ENCODE measurements at places on chromosomes 7 and 10.

DNA sequence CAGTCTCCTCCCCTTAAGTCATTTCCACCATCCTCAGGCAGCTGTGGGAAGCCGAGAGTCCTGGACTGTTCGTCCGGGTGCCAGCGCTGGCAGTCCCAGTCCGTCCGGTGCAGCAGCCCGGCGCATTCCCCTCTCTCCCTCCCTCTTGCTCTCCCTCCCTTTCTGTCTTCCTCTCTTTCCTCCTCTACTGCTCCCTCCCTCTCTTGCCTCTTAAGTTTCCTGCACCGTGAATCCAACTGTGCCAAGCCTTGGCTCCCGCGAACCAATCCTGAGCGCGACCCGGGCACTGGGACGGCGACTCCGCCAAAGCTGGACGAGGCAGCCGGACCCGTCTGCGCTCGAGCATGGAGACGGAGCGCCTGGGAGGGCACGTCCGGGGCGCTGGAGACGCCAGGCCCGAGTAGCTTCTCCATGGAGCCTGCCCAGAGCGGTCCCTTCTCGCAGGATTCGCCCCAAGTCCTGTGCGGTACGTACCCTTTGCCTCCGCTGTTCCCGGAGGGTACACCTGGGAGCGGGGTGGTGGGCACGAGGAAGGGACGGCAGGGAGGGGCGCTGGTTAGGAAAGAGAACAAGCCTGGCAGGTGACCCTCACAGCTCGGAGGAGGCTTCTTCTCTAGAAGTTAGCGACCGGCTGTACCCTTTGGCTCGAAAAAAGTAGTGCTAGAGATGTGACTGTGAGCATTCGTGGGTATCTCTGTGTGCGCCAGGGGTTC, 1.0 kb downstream of the NXPH1 start:
- no peak for DNase-seq

DNA sequence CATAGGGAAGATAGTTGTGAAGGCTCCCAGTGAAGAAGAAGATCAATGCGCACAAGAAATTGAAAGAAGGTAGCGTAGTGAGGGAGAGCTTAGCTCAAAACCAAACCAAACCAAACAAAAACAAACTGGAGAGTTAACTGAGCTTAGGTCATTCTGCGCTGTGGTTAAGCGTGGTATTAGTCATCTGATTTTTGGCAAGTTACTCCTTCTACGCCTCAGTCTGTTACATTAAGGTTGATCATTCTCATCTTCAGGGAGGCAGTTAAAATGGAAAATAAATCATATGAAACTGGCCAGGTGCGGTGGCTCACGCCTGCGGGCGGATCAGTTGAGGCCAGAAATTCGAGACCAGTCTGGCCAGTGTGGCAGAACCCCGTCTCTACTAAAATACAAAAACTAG, 259.7 kb downstream of the EXOC4 start:
- no peak for DNase-seq

DNA sequence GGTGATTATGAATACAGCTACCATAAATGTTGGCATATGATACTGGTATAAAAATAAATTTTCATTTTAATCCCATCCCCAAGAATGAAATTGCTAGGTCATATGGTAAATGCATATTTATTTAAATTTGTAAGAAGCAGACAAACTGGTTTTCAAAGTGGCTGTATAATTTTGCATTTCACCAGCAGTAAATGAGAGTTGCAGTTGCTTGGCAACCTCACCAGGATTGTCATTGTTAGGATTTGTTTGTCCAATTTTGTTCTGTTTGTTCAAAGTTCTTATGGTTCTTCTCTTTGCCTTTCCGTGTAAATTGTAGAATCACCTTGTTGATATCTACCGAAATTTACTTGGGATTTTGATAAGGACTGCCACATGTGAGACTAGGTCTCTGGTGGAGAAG, 237.4 kb downstream of the OTUD1 start:
- no peak for DNase-seq

DNA sequence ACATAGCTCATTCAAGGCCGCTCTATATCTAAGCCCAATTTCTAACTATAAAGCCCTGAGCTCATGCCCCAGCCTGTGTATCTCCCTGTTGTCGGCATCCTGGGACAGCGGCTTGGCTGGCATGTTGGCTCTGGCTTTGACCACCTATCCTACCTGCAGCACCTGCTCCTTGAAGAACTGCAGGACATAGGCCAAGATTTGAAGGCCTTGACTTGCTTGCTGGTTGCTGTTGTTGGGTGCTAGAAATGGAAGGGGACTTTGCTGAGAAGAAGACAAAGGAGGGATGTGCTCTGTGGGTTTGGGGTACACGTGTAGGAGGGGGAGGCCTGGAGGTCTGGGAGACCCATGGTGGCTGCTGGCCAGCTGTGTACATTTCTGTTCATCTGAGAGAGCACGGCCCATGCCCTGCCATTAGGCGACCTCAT, 11.1 kb downstream of the PNLIPRP2 start:
- DNase-seq = no peak

DNA sequence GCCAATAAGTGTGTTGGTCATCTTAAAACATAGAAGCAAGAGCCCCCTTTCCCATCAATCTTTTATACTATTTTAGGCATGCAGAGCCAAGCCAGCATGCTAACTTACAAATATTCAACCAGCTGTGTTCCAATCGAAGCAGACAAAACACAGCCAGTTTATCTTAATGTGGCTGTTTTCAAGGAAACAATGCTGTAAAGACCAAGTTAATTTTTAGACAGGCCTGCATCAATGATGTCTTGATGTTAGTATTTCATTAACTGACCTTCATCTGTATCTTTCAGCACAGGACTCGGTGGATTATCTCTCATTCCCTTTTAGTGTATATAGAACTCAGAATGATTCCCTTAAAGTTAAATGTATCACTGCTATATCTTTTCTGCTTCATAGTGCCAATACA, 262.0 kb upstream of the ZWINT start:
- DNase-seq = no peak

- no peak for DNase-seq
Measured at GRCh38 chr7:134662871-134663205, 16.2 kb downstream of the BPGM start.

DNA sequence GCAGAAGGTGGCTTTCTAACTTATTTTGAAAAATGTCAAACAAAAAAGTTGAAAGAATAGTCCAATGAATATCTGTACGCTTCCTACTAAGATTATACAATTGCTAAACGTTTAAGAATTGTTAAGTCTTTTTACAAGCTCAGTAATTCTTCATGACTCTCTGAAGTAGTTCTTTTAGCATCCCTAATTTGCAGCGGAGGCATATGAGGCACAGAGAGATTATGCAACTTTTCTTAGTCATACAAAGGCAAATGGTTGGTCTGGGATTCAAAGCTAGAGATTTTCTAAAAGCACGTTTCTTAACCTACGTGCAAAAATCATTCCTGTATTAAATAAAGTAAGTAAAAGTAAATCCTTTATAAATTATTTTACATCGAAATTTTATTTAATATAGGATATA, 254.2 kb downstream of the MAGI2 start:
- no peak for DNase-seq

DNA sequence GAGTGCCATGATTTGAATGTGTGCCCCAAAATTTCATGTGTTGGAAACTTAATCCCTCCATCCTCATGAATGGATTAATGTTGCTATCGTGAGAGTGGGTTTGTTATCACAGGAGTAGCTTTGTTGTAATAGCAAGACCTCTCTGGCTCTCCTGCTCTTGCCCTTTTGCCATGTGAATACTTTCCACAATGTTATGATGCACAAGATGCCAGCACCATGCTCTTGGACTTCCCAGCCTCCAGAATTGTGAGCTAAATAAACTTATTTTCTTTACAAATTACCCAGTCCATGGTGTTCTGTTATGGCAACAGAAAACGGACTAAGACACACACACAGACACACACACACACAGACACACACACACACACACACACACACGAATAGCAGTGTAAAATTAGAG, 51.3 kb upstream of the TM9SF3 start:
- DNase-seq = no peak

GRCh38 chr10:14220026-14220425, 110.7 kb downstream of the FRMD4A start:
- no peak for DNase-seq

DNA sequence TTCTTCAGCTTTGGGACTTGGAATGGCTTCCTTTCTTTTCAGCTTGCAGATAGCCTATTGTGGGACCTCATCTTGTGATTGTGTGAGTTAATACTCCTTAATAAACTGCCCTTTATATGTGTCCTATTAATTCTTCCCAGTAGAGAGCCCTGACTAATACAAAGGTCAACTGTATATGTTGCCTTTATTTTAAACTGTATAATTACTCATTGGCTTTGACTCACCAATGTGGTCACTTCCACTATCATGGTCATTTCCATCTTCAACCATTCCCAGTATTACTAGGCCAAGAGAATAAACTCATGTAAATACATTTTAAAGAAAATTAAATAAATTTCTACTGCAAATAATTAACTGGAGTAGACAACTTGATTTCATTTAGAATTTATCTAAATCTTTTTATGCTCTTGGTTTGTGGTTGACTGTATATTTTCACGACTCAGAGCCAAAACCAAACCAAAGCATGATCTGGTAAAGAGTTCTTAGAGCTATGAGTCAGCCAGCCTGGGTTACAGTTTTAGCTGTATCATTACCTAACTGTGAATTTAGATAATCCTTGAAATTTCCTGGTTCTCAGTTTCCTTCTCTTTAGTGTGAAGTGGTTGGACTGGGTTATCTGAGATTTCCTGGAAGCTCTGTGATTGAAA, 188.4 kb downstream of the PPP1R3A start:
- no peak for DNase-seq

GRCh38 chr10:68800211-68800610, 27.1 kb upstream of the STOX1 start:
- DNase-seq = no peak

DNA sequence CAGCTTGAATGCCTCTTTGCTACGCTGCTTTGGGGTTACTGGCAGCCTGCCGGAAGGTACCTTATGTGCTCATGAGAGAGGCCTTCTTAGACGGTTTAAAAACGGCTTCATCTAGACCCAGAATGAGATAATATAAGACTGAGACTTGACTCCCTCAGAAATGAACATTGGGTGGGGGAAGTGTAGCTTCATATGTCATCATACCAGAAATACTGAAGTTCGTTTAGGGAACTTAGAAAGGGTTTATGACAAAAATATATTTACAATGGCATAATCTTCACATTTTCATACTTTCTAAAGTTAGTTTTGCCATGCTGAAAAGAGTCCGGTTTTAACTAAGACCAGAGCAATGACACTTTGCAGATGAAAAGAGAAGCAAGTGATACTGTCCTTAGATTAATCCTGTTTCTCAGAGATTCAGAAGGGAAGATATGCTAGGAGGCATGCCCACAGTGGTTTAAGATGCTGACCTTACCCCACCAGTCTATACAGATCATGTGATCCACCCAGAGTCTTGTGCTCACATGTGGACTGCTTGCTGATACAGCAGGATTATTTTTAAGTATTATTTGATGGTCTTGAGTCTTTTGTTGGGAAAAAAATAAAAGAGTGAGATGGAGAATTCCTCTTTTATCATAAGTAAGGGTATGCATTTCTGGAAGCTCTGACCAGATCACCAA, 40.8 kb upstream of the HGF start:
- DNase-seq = no peak

DNA sequence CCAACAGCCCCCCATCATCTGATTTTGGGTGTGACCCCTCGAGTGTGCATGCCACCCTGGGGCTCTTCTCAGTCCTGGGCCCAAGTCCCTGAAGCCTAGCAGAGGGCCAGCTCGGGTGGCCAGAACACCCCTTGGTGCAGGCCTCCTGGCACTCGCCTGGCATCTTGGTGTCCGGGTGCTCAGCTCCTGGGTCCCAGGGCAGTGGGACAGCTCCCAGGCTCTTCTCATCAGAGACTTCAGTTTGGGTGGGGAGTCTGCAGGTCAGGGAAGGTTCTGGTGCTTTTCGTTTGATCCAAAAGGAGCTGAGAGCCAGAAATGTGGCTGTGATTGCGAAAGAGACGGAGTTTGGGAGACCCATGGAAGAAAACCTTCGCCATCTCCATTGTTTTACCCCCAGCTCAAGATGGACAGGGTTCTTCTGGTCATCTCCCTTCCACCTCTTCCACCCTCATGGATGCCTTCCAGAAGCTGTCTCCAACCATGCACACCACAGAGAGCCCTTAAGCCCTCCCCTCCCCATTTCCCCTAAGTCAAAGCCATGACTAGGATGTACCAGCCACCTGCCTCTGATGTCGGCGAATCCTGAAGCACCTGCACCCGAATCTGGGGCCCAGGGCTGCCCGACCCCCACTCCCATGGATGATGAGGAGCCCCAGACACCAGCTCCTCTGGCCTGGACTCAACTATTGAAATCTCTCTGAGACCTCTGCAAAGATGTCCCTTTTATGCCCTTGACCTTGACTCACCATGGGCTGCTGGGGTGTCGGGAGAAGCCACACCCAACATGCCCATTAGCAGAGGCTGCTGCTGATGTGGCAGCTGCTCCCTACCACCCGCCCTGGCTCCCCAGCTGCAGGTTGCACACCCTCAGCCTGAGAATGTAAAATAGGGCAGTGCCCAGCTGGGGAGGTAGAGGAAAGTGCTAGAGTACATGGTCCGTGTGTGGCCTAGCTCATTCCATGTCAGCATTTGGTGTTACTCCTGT, 55.3 kb downstream of the ADCYAP1R1 start:
- no peak for DNase-seq

DNA sequence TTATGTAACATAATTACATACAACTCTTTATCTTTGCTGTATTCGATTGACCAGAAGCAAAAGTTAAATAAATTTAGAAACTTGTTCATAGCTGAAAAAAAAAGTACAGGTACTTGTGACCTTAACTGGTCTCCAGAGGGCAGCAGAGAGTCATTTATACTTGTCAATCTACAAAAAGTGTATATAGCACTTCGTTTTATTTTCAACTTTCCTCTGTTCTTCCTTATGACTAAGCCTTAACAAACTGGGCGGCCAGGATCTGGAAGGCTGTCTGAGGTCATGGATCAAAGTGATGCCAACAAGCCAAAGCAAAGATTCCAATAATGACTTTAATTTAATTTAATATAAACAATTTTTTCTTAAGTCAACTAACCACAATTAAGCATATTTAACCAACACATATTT, 29.8 kb downstream of the C10orf67 start:
- DNase-seq = no peak

- no peak for DNase-seq
Measured at GRCh38 chr10:86699541-86699940, 31.2 kb downstream of the LDB3 start.

- DNase-seq = no peak
Measured at GRCh38 chr10:34589275-34589674, 225.8 kb downstream of the PARD3 start.

- no peak for DNase-seq
Measured at GRCh38 chr10:114310346-114310745, 71.3 kb downstream of the VWA2 start.

- no peak for DNase-seq
Measured at GRCh38 chr10:19572056-19572455, 244.2 kb upstream of the PLXDC2 start.

DNA sequence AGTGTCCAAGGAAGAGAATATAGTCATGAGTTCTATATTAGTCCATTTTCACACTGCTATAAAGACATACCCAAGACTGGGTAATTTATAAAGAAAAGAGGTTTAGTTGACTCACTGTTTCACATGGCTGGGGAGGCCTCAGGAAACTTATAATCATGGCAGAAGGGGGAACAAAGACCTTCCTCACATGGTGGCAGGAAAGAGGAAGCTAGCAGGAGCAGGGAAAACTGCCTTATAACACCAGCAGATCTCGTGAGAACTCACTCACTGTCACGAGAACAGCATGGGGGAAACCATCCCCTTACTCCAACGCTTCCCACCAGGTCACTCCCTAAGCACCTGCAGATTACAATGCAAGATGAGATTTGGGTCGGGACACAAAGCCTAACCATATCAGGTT, 139.0 kb upstream of the ZNF438 start:
- DNase-seq = no peak

- no peak for DNase-seq
Measured at GRCh38 chr7:131108212-131108940, 219.3 kb upstream of the MKLN1 start.
